ENCODE measurements at places on chromosomes 16 and 17.

GRCh38 chr16:70388006-70388680 is 41.4 kb downstream of the DDX19A start:
- DNase-seq, result no peak

- DNase-seq, result no peak
Measured at GRCh38 chr17:70107441-70107840, 32.4 kb downstream of the KCNJ16 start.

DNA sequence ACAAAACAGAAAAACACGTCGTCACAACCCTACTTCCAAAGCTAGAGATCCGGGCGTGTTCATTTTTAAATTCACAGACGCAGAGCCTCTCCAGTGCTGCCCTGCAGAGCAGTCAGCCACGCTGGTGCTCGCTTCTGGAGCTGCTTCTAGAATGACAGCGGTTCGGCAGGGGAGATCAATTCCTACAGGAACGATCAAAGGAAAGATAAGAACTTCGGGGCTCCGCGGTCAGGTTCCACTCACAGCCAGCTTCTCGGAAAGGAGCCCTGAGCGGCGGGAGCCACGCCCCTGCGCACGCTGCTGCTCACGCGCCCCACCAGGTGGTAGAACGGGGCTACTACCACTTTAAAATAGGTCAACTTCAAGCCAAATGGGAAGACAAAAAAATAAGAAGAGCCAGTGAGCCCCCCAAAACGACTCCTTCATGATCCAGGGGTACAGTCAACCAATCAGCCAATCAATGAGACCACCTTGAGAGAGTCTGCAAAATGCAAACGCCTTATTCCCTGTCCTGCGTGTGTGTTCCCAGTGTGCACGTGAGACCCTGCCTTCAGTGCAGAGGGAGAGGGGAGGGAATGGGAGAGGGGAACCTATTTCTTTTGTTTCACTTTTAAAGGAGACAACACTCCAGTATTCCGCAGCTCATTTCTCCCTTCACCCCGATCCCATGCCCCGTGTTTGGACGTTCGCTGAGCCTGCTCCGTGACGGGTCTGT is 209.7 kb downstream of the RBFOX3 start:
- peak; percentile 87 for DNase-seq

- no peak for DNase-seq
Measured at GRCh38 chr17:28527859-28528258, 21.7 kb downstream of the FOXN1 start.

- DNase-seq, result no peak
Measured at GRCh38 chr17:34658811-34659560, 79.6 kb downstream of the TMEM132E start.

- peak; percentile 29 for DNase-seq
Measured at GRCh38 chr16:21950782-21951521, 2.2 kb upstream of the UQCRC2 start.

DNA sequence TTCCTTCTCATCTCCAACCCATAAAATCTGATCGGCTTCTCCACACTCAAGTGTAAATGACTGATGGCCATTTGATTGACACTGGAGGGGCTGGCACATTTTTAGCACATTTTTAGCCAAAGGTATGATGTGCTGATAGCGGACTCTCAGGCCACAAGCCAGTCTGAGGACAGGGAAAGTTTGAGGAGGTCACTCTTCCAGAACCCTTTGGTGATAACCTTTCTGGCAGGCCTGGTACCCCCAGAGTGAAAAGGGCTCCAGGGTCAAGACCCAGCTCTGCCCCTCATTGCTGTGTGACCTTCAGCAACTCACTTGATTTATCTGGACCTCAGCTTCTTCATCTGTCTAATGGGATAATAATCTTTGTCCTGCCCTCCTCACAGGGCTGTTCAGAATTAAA is 1.7 kb upstream of the NLRC5 start:
- no peak for DNase-seq

DNA sequence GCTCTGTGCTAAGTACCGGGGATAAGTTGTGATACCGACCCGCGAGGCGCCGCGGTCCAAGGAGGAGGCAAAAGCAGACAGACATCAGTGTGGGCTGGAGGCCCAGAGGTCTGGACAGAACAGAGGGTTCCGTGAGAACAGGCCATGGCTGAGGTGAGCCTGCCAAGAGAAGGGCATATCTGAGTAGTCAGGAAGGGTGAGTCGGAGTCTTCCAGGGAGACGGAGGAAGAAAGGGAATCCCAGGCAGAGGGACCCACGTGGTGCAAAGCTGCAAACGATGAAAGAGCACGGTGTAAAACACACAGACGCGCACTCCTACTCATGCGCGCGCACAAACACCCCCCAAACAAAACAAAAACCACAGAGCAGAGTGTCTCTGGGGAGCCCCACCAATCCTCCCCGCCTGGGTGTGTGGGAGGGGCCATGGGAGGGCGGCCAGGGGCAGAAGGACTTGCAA is 18.1 kb downstream of the RHBDL3 start:
- peak; percentile 52 for DNase-seq

DNA sequence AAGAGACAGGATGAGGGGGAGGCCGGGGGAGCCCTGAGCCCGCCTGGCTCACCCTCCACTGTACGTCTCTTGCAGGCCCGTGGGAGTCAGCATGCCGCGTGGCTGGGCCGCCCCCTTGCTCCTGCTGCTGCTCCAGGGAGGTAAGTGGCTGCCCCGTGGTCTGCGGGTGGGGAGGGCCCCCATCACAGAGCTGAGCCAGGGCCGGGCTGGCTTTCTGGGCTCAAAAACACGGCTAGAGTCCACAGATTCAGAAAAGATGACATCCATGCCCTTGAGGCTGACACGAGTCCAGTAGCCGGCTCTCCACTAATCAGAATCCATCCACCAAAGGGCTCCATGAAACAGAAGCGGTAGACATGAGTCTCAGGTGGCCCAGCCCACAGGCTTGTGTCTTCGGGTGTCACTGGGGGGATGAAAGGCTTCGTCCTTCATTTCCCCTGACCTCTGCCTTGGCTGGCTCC is 28.0 kb downstream of the IL21R start:
- DNase-seq, result no peak

GRCh38 chr16:22098405-22099255 is 6.3 kb downstream of the VWA3A start:
- DNase-seq, result peak; percentile 51

GRCh38 chr17:66983414-66984021 is 19.0 kb downstream of the CACNG4 start:
- no peak for DNase-seq

DNA sequence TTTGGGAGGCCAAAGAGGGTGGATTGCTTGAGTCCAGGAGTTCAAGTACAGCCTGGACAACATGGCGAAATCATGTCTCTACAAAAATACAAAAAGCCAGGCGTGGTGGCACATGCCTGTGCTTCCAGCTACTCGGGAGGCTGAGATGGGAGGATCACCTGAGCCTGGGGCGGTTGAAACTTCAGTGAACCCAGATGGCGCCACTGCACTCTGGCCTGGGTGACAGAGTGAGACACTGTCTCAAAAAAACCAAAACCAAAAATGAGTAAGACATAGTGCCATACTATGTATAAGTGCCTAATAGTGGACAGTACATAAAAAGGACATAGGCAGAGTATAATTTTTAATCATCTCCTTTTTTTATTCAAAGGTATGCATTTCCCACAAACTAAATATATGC is 4.0 kb downstream of the CTC1 start:
- DNase-seq, result no peak

- no peak for DNase-seq
Measured at GRCh38 chr17:73521376-73521775, 122.9 kb downstream of the SDK2 start.

DNA sequence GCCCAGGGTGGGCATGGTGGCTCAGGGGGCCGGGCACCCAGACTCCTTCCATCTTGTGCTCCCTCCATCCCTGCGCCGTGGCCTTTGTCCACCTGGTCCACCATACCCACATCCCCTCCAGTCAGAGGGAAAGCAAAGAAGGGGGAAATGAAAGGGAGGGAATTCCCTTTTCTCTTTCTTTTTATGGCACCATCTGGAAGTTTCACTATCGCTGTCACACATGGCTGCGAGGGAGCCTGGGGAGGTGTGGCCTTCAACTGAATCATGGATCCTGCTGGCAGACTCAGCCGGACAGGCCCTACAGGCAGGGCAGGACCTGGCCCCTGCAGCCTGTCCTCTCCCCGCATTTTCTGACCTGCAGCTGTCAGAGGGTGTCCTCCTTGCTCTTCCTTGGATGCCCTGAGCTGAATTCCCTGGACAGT is 6.2 kb downstream of the SLC12A3 start:
- DNase-seq, result peak; percentile 82

DNA sequence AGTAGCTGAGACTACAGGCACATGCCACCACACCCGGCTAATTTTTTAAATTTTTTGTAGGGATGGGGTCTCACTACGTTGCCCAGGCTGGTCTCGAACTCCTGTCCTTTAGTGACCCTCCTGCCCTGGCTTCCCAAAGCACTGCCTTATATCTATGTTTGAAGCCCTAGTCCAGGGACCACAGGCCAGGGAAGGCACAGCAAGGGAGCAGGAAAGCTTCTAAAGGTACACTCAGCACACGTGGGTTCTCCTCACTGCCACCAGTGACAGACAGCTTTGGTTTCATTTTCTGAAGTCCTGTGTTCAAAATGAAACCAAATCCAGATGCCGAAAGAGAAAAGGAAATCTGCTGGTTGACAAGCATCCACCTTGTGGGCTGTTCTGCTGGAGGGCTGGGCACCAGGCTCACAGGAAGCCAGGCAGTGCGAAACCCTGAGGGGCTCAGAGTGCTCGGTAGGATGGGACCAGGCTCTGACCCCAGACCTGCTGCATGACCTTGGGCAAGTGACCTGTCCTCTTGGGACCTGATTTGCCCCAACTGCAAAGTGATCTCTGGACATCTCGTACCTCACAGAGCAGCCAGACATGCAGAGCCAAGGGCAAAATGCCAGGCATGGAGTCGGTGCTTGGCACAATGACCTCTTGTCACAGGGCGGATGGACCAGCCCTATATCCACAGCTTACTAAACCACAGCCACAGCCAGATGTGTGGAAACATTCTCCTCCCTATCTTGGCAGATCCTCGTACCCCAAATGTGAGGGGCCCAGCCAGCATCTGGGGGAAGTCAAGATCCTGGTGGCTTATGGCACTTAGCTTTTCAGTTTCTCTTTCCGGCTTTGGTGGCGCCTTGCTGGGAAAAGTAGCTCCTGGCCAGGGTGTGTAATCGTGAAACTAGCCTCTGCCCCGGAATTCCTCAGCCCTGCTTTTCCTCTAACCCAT is 2.8 kb upstream of the SOCS1 start:
- DNase-seq, result peak; percentile 49

DNA sequence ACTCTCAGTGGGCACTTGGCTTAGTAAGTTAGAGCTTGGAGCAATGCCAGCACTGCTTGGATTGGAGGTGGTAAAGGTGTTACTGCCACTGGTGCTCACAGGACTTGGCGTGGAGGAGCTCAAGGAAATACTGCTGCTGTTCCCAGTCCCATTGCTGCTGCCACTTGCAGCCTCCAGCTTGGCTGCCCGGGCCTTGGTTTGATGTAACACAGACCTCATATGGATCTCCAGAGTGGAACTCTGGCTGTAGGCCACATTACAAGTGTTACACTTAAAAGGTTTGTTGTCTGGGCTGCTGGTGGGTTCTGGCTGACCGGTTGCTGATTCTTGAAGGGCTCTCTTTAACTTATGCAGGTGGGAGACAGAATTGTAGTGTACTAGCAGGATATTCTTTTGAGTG is 250.3 kb downstream of the ZFHX3 start:
- no peak for DNase-seq

GRCh38 chr17:45104907-45105624 is 27.2 kb downstream of the PLCD3 start:
- no peak for DNase-seq

DNA sequence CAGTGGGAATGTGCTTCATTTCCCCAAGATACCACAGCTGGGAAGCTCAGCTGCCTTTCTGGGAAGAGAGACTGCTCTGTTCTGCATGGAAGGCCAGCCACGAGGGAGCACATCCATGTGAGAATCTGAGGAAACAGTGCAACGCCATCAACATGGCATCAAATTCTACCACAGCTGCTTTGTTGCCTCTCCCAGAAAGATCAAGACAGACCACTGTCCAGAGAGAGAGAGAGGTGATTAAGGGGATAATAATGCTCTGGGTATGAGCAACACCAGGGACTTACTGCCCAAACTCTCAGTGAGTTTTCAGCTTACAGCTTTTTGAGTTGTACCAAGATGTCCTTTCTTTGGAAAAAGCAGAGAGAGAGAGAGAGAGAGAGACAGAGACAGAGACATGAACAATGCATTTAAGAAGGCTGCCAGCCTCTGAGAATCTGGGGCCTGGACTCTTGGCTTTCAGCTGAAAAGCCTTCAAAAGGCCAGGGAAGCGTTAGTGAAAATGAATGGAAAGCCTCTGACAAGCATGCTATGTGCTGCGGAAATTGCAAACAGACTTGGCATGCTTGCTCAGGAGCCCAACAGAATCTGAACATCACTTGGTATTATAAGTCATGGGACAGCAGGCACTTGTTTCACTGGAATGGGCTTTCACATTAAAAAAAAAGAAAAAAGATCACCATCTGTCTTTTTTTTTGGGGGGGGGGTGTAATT is 223.1 kb downstream of the MAP2K6 start:
- DNase-seq, result peak; percentile 13

GRCh38 chr16:20242568-20243255 is 84.6 kb downstream of the GP2 start:
- no peak for DNase-seq

DNA sequence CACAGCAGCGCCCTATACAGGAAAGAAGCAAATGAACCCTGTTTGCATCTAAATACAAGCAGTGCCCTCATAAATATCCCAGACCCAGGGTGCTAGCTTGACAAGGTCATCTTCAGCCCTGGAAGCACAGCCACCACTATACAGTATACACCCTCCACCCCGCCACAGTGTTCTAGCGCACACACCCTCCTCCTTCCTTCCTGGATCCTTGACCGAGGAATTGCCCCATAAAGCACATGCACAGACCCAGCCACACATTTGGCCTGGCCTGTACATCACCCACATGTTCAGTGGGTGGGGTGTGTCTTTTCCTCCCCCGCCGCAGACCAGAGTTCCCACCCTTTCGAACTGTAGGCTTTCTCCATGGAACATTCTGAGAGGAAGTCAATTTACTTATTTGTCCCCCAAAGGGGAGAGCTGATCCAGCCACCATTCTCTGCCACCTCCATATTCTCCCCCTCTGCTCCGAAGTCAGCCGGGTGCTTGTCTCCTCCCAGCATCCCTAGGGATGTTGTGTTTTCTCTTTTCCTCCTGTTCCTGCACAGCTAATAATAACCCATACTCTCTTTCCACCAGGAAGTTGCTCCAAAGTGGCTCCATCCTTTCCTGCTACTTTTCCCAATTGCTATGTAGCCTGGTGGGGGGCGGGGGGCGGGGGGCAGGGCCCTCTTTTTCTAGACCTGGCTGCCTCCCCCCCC is 6.6 kb downstream of the ABI3 start:
- DNase-seq, result no peak

- DNase-seq, result no peak
Measured at GRCh38 chr16:86040496-86040895, 141.5 kb downstream of the IRF8 start.

DNA sequence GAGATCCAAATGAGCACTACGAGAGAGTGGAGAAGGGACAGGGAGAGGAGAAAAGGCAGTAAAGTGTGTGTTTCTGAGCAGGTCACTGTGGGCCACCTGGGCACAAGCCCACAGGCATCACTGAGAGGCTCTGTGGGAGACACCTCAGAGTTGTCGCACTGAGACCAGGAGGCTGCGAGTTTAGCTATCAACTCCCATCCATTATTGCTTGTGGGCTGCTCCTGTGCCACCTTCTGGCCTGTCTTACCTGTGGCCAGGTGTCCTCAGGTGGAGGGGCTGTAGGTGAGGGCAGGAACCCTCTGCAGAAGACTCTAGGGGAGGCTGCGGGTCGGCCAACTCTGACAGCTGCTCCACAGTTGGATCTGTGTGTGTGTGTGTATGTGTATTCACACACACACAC is 2.5 kb upstream of the PRR29 start:
- DNase-seq, result no peak
